Cardiac septum (tissue), 1 donor: ENCODE measurements at places on chromosomes 5 and 9. TPM values are rescaled to one million over a fixed set of nuclear protein-coding genes. Genes with fewer than 3 reads are reported as not detected.

The ARL14EPL gene
- total RNA-seq: not detected

The CDO1 gene
- 3.6 TPM for total RNA-seq

The HMCN2 gene
- 5.3 TPM for total RNA-seq

The SLC36A3 gene
- total RNA-seq: not detected

The ZNF883 gene
- 2.4 TPM for total RNA-seq

The ALDOB gene
- 0.13 TPM for total RNA-seq

The GPSM1 gene
- total RNA-seq: 35.1 TPM

The FST gene
- 1.9 TPM for total RNA-seq

The CDX1 gene
- 0.16 TPM for total RNA-seq

The GCNT4 gene
- 0.62 TPM for total RNA-seq

The UAP1L1 gene
- 6.5 TPM for total RNA-seq

The QSOX2 gene
- 7.2 TPM for total RNA-seq

The CMBL gene
- 31.2 TPM for total RNA-seq

The IFNA4 gene
- not detected for total RNA-seq

The SUSD1 gene
- total RNA-seq: 4.3 TPM

The BARHL1 gene
- total RNA-seq: not detected

The CDC20B gene
- total RNA-seq: not detected

The IFNK gene
- not detected for total RNA-seq

The GKAP1 gene
- 17.2 TPM for total RNA-seq

The BAAT gene
- 0.22 TPM for total RNA-seq

The GARIN3 gene
- not detected for total RNA-seq

The GABRA6 gene
- total RNA-seq: not detected

The TDRD7 gene
- total RNA-seq: 8.8 TPM

The NR2F1 gene
- 0.73 TPM for total RNA-seq

The IRX2 gene
- 3.2 TPM for total RNA-seq

The RNF183 gene
- not detected for total RNA-seq

The LCP2 gene
- 6.2 TPM for total RNA-seq

The NMUR2 gene
- total RNA-seq: not detected

The TMEFF1 gene
- 0.46 TPM for total RNA-seq

The ARL15 gene
- 21.3 TPM for total RNA-seq

The CYFIP2 gene
- total RNA-seq: 23.1 TPM

The EIF4EBP3 gene
- 20.6 TPM for total RNA-seq

The FOXD4L5 gene
- 0.11 TPM for total RNA-seq

The SHC3 gene
- 0.16 TPM for total RNA-seq

The PCDH1 gene
- total RNA-seq: 16.9 TPM

The HMMR gene
- total RNA-seq: 0.46 TPM

The PCDHGC4 gene
- total RNA-seq: 5.8 TPM

The DMRT3 gene
- total RNA-seq: 0.16 TPM

The PCDHGA12 gene
- total RNA-seq: 10.3 TPM

The PITX1 gene
- total RNA-seq: 0.83 TPM

The ST6GALNAC4 gene
- 48.1 TPM for total RNA-seq

The GABRB2 gene
- total RNA-seq: 0.22 TPM

The COL5A1 gene
- total RNA-seq: 21.6 TPM

The SLC25A2 gene
- total RNA-seq: not detected

The SIT1 gene
- not detected for total RNA-seq

The GFI1B gene
- total RNA-seq: not detected

The TBC1D9B gene
- 41.3 TPM for total RNA-seq

The NME5 gene
- total RNA-seq: 2.0 TPM

The FOXD4L3 gene
- total RNA-seq: not detected

The EQTN gene
- total RNA-seq: not detected

The SLC45A2 gene
- total RNA-seq: 0.16 TPM
